ENCODE measurements at places on chromosomes 16 and 17. TPM values are rescaled to one million over a fixed set of nuclear protein-coding genes. Genes with fewer than 3 reads are reported as not detected.
A peak's percentile ranks its signal among the peaks of the same experiment; 100 is the strongest.

- DNase-seq, result no peak
These were observed 77.6 kb downstream of the EMP2 start for GRCh38 chr16:10502776-10503175.

GRCh38 chr16:3059723-3060242 is 5.7 kb upstream of the IL32 start:
- peak; percentile 44 for DNase-seq

Gene SDR42E2
- total RNA-seq, result not detected

DNA sequence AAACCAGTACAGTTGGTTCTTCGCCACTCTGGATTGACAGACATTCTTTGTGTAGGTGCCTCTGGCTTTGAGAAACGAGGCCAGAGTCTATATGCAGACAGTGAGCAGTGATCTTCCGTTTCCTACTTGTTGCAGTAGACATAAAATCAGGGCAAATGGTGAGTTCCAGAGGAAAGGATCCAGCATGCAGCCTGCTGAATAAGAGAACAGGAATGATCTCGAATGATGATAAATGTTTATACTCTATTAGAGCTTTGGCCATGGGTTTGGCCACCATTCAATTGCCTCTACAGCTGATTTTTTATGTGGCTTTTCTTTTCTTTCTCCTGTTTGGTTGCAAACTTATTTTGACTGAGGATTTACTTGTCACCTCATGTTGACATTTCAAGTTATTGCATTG is 286.7 kb downstream of the IRX3 start:
- no peak for DNase-seq

Gene PDE6G
- not detected for total RNA-seq

- DNase-seq, result no peak
These were observed 702 bp downstream of the NUDT21 start for GRCh38 chr16:56450275-56450985.

Gene CDH11
- total RNA-seq, result 107 TPM

Gene KRTAP2-3
- total RNA-seq, result not detected

Measured in SJSA1 (cell line).